ENCODE measurements at places on chromosomes 13 and 19.

- DNase-seq: no peak
These were observed 24.1 kb upstream of the WDFY2 start for GRCh38 chr13:51559946-51560735.

- DNase-seq: no peak
These were observed 2.8 kb downstream of the DMPK start for GRCh38 chr19:45779231-45780145.

GRCh38 chr19:40355975-40356680 lies 7.6 kb downstream of the PLD3 start:
- DNase-seq: no peak

DNA sequence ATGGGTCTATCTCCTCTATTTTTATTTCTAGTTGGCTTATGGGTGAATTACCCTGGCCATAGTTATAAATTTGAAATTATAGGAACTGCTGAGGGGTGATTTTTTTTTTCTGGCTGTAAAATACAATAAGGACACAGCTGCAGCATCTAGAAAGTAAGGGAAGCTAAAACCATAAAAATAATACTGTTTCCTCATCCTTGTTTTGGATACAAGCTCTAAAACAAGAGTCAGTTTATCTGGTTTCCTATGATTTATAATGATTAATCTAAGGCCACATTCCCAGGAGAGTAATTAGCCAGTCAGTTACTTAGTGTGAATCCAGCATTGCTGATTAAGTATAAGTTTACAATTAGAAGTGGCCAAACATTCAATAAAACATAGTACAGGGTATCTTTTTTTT lies 219.1 kb upstream of the NBEA start:
- DNase-seq: no peak

GRCh38 chr13:44853641-44854040 lies 135.6 kb downstream of the NUFIP1 start:
- DNase-seq: no peak

GRCh38 chr13:79353693-79354092 lies 52.4 kb downstream of the RBM26 start:
- DNase-seq: no peak

DNA sequence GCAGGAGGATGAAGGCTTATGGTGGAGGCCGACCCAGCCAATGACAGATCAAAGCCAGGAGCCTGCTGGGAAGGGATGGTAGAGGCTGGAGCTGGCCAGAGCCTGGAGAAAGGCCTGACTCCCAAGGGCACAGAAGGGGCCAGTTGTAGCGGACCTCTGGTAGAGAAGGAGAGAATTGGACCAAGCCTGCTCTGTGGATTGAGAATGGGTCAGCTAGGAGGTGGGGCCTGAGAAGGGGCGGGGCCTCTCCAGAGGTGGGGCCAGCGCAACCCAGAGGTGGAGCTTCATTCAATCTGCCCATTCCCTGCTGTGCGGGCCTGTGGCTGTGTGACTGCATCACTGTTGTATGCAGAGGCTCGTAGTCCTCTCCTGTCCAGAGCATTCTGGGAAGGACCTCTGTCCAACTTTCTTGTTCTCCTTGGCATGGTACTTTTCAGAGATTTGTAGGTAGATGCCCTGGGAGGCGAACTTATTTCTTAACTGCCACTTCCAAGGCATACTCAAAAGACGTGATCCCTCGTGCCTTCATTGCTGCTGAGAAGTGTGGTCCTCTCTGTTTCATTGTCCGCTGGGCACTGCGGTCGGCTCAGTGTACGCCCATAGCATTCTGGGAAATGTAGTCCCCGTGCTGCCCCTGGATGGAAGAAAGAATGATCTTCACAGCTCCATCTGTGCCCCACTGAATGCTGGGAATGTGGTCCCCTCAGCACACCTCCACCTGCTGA lies 6.7 kb downstream of the GRIN2D start:
- DNase-seq: no peak

GRCh38 chr13:85603735-85604134 lies 195.5 kb downstream of the SLITRK6 start:
- no peak for DNase-seq

- DNase-seq: peak; percentile 4
These were observed 512 bp upstream of the ZNF93 start for GRCh38 chr19:19900139-19900728.

DNA sequence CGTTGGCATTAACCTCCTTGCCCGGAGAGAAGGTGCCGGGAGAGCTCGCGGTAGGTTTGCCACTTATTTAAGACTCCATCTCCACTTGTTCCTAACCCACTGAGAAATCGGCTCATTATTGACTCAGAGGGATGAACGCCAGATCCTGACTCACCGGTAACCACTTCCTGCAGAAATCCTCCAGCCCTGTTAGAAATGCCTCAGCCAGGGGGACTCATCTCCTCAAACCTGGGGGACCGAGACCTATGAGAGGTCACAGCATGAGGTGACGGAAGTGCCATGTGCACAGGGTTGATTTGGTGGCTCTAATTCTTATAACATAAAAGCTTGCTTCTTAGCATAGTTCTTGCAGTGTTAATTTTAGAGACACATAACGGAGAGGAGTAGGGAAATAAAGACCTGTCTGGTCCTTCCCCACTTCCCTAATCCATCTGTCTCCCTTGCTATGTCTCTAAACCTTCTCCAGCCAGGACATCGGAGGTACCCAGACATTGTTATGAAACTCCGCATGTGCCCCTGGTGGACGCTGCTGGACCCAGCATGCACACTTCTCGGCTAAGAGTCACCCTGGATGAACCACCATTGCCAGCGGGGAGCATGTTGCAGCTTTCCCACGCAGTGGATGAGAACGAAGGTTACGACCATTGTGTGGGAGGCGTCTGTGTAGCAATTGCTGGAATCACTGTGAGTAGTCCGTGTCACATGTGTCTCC lies 158.9 kb downstream of the EFNB2 start:
- peak; percentile 81 for DNase-seq

- DNase-seq: no peak
These were observed 389.9 kb upstream of the PCDH9 start for GRCh38 chr13:67619995-67620380.

GRCh38 chr13:109111141-109111540 lies 481.7 kb downstream of the MYO16 start:
- DNase-seq: no peak

- no peak for DNase-seq
These were observed 101.3 kb downstream of the AKAP11 start for GRCh38 chr13:42373048-42373812.

- DNase-seq: no peak
These were observed 6.5 kb downstream of the ARMC6 start for GRCh38 chr19:19039901-19040300.

- DNase-seq: no peak
These were observed 151.0 kb downstream of the DPF1 start for GRCh38 chr19:38072776-38073750.

DNA sequence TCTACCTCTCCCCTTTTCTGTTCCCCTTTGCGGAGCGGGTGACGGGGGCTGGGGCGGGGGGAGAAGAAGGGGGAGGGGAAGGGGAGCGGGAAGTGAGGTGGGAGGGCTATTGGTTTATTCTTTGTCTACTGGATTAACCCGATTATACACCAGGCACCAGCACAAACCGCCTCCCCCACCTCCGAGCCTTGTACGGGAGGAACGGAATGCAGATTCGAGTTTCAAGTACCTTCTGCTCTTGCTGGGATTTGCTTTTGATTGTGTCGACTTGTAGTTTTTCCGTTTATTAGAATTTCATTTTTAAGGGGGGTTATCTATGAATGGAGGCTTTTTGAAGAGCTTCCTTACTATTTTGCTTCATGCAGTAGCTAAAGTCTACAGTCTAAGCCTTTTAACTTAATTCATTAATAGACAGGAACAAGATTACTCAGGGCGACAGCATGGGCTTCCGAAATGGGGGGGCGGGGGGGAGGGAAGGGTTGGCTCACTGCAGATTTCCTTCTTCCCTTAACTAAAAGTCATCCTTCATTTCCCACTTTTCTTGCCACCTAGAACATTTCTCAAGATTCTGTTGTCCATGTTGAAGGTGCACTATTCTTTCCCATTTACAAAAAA lies 937 bp upstream of the SPRY2 start:
- DNase-seq: no peak

DNA sequence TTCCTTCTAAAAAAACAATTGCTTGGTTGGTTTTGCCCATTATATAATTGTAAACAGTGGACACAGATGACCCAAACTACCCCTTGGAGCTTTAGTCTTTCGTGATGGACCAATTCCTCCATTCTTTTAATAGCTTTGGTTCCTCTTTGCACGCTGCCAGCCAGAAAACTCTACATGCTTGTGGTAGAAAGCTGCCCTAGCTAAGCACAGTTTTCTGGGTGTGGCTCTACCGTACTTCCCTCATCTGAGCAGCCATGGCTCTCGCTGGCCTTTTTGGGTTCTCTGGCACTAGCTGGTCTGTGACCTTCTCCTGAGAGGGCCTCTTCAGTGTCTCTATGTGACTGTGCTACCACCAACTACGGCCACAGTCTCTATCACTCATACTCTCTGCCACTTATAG lies 29.9 kb upstream of the CEBPA start:
- no peak for DNase-seq

DNA sequence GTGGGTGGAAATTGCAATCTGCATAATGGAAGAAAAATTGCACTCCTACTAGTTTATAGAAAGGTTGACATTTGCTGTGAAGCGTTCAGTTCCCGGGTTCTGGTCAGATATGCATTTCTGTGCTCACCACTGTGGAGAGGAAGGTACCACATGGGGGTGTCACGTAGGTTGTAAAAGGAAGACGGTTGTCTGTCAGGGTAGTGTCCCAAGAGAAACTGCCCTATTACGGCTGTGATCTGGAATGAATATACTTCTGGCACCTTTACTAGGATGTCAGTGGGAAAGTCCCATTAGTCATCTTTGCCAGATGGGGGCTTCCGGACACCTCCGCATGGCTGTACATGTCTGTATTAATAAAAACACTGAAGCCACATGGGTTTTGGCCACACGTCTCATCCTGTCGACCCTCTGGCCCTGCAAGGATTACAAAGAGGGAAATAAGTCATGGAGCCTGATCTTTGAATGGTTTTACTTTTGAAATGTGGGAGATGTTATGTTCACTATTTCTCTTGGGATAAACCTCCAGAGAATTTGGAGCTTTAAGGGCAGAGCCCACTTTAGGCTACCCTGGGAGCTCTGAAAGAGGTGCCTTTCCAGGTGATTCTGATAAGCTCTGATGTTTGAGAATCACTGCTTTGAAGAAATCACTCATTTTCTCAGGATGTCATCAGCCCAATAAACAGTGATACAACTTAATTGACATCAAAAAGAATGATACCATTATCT lies 133.9 kb downstream of the AKAP11 start:
- DNase-seq: no peak

All from HS-27A (cell line).